ENCODE measurements at places on chromosomes 11 and 22. TPM values are rescaled to one million over a fixed set of nuclear protein-coding genes. Genes with fewer than 3 reads are reported as not detected.

GRCh38 chr11:79269611-79270307, 171.1 kb downstream of the TENM4 start:
- no peak overlapping the region for H3K27ac ChIP-seq
- H3K4me3 ChIP-seq = no peak overlapping the region
- H3K27me3 ChIP-seq = no peaks in the 10 kb centered on the region
- H3K4me1 ChIP-seq = peaks cover 7% of the 10 kb centered on the region
- H3K36me3 ChIP-seq = no peaks in the 10 kb centered on the region
- peak; percentile 35 for DNase-seq

Gene PIK3C2A
- total RNA-seq = 94.0 TPM

GRCh38 chr11:62306227-62306626, 7.4 kb upstream of the SCGB1D4 start:
- H3K27ac ChIP-seq = no peak overlapping the region
- no peaks in the 10 kb centered on the region for H3K36me3 ChIP-seq
- H3K27me3 ChIP-seq = no peaks in the 10 kb centered on the region
- H3K4me1 ChIP-seq = no peaks in the 10 kb centered on the region
- DNase-seq = peak; percentile 38

Gene SLC43A3
- total RNA-seq = 255 TPM

DNA sequence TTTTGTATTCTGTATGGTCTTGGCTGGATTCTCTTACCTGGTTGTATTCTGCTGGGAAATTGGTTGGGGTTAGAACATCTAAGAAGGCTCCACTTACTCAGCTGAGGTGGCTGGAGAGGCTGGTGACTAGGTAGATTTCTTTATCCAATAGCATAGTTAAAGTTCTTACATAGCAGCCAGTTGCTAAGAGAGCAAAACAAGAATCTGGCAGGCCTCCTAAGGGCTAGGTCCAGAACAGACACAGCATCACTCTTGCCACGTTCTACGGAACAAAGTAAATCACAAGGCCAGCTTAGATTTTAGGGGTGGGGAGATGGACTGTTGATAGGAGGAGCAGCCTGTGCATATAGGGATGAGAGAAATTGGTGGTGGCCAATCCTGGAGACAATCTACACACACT, 141.3 kb upstream of the CCDC90B start:
- H3K27me3 ChIP-seq = no peaks in the 10 kb centered on the region
- H3K4me1 ChIP-seq = no peaks in the 10 kb centered on the region
- DNase-seq = no peak
- H3K36me3 ChIP-seq = no peaks in the 10 kb centered on the region
- no peak overlapping the region for H3K4me3 ChIP-seq
- H3K27ac ChIP-seq = no peak overlapping the region

DNA sequence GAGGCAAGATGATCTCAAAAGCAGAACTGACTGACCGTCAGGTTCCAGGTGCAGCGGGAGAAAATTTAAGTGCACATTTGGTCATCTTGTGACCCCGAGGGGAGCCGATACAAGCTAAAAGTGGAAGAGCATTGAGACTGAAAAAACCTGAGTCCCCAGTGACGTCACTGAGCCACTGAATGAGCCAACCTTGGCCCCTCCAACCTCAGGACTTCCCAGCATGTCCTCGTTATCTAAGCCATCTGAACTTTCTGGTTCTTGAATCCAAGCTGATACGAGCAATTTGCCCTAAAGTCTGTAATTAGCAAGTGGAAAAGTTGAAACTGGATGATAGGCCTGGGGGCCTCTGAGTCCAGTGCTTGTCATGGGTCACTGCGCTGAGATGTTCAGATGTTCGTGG, 51.1 kb upstream of the ISX start:
- no peak overlapping the region for H3K4me3 ChIP-seq
- no peak overlapping the region for H3K27ac ChIP-seq
- no peaks in the 10 kb centered on the region for H3K27me3 ChIP-seq
- H3K36me3 ChIP-seq = no peaks in the 10 kb centered on the region

- no peak overlapping the region for H3K27ac ChIP-seq
- DNase-seq = peak; percentile 19
- H3K4me1 ChIP-seq = peaks cover 7% of the 10 kb centered on the region
Observed at GRCh38 chr11:28529046-28529445, 420.9 kb downstream of the METTL15 start.

- H3K4me1 ChIP-seq = peaks cover 58% of the 10 kb centered on the region
- no peak overlapping the region for H3K4me3 ChIP-seq
- peak overlapping the region; percentile 77 for H3K27ac ChIP-seq
- no peaks in the 10 kb centered on the region for H3K27me3 ChIP-seq
Observed at GRCh38 chr11:64874308-64875240, 3.8 kb downstream of the EHD1 start.

Gene TRIM34
- 11.1 TPM for total RNA-seq

- no peak for DNase-seq
- H3K4me3 ChIP-seq = no peak overlapping the region
- H3K4me1 ChIP-seq = peaks cover 5% of the 10 kb centered on the region
- no peak overlapping the region for H3K27ac ChIP-seq
- no peaks in the 10 kb centered on the region for H3K27me3 ChIP-seq
Observed at GRCh38 chr22:45204819-45205218, 35.9 kb downstream of the KIAA0930 start.

Gene PIWIL4
- total RNA-seq = 1.5 TPM

All from thyroid gland (tissue), 4 donors.